ENCODE measurements at places on chromosomes 4 and X.

GRCh38 chr4:121599049-121599448 is 97.7 kb downstream of the ANXA5 start:
- no peak for DNase-seq

DNA sequence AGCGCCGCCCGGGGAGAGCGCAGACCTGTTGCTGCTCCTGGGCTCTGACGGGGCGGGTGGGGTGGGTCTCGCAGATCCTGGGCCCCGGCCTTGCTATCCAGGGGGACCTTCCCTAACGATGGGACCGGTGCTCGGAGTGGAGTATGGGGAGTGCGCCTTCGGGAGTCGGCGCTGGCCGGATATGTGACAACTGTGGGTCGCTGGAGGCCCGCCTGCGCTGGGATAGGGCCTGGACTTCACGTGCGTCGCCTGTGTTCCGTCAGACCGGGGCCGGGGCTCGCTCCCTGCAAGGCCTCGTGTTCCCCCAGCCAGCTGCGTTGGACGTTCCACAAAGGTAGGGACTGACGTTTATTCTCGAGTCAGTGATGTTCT is 1.3 kb downstream of the TBL1X start:
- DNase-seq: no peak

GRCh38 chrX:151177141-151178027 is 1.0 kb downstream of the GPR50 start:
- DNase-seq: no peak

DNA sequence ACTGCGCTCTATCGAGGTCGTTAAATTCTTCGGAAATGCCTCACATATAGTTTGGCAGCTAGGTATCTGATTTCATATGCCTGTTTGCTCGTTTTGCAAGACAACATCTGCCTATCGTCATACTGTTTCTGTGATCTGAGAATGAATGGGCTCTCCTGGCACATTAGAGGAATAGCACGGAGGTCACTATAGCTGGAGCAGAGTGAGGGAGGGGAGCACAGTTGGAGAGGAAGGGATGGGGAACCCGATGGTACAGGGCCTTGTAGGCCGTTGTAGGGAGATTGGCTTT is 552 bp downstream of the IKBKG start:
- DNase-seq: no peak

DNA sequence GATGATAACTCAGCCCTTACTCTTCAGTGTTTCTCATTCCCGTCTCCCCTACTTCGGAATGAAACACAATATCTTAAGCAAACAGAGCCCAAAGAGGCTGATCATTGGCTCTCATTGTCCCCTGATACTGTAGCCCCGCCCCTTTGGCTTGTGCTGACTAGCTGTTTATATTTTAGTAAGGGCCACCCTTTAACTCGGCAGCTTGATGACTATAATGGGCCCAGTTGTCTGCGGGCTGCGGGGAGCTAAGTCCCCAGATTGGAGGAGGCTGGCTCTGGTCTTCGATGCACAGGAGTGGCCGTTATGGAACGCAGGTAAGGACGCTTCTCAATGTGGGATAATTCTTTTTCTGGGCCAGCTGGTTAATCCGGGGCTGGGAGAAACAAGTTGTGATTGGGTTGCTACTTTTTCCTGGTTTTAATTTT is at the start of gene TRIM2:
Gene TRIM2 (plus strand): TSS at position 197 of the 425 bp plus-strand sequence. CDS start 88 bp downstream, at position 285.
- DNase-seq: peak; percentile 22

DNA sequence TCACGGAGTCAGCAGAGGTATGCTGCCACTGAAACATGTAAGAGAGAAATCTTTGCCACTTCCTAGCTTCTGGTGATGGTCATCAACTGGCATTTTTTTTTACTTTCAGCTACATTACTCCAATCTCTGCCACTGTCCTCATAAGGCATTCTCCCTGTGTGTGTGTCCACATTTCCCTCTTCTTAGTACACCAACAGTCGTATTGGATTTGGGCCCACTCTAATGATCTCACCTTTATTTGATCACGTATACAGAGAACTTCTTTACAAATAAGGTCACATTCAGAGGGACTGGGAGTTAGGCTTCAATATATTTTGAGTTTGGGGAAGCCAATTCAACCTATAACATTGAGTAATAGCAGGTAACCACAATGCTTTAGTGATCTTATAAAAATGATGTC is 649.1 kb downstream of the GRID2 start:
- DNase-seq: no peak

DNA sequence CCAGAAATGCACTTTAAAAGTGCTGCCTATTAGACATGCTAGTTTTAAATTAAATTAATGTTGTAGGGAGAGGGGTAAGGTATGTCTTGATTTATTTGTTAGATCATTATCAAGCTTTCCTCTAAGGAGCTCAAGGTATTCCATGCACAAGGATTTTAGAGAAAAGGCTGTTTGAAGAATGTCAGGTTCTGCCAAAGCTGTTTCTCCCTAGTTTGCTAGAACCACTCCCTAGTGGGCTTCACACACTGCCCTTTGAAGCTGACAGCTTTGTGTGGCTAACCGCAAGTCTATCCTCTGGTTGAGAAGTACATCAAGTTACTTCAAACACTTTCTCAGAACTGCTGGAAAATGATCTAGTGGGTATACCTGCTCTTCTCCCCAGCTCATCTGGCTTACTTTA is 32.3 kb downstream of the RASL11B start:
- no peak for DNase-seq

- DNase-seq: no peak
These were observed 206.6 kb downstream of the SPRY1 start for GRCh38 chr4:123603165-123603564.

DNA sequence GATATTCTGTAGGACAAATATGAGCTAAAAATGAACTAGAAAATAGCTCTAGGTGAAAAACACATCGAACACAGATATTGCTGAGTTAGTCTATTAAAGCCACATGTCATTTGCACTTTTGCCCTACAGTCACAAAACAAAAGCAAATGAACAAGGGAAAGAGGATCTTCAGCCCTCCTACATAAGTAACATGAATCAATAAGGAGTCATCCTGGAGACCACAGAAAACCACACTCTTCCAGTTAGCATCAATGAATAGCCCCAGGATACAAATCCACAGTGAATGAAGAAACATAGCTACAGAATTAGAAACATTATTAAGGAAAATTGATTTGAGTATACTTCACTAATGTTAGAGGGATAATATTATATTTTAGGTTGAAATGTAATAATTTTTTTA is 311.4 kb downstream of the MAPK10 start:
- DNase-seq: no peak

DNA sequence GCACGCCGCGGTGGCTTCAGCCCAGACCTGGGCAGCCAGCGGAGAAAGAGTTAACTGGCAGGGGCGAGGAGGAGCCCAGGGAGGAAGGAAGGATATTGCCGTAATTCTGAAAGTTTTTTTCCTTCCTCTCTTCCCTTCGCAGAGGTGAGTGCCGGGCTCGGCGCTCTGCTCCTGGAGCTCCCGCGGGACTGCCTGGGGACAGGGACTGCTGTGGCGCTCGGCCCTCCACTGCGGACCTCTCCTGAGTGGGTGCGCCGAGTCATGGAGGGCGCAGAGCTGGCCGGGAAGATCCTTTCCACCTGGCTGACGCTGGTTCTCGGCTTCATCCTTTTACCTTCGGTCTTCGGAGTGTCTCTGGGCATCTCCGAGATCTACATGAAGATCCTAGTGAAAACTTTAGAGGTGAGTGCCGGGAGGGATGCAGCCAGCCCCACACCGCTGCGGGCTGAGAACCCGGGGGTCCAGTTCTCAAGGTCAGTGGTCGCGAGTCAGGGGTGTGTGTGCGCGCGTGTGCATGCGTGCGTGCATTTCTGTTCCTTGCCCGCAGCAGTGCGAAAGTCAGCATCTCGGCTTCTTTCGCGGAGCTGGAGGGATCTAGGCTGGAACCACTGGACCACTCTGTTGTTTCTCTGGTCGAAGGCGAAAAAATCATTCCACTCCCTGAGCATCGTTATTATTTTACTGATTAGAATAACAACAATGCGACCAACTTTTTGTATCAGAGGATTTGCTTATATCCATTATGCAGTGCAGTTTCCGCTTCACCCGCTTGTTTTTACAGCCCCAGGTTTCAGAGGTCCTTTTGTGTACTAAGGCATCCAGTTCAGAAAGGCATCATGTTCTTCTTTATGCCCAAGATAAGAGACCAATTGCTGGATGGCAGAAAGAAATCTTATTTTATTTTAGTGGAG is 709 bp downstream of the GPAT3 start:
- DNase-seq: no peak

GRCh38 chrX:141945426-141945825 is 41.7 kb downstream of the MAGEC1 start:
- DNase-seq: no peak
